PC-9 (cell line): ENCODE measurements at places on chromosomes 4 and X. TPM values are rescaled to one million over a fixed set of nuclear protein-coding genes. Genes with fewer than 3 reads are reported as not detected.

GRCh38 chrX:118216087-118216486, 99.5 kb upstream of the KLHL13 start:
- DNase-seq = peak; percentile 56

DNA sequence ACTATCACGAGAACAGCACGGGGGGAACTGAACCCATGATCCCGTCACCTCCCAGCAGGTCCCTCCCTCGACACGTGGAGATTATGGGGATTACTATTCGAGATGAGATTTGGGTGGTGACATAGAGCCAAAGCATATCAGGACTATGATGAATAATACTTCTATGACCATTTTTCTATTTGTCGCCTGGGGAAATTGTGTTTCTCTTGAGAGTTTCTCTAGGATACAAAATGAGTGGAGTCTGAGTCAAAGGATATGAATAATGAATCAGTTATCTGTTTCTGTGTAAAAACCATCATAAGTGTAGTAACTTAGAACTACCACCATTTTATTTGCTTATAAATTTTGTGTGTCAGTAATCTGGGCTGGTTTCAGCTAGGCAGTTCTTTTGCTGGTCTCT, 533.0 kb upstream of the ARX start:
- no peak for DNase-seq

DNA sequence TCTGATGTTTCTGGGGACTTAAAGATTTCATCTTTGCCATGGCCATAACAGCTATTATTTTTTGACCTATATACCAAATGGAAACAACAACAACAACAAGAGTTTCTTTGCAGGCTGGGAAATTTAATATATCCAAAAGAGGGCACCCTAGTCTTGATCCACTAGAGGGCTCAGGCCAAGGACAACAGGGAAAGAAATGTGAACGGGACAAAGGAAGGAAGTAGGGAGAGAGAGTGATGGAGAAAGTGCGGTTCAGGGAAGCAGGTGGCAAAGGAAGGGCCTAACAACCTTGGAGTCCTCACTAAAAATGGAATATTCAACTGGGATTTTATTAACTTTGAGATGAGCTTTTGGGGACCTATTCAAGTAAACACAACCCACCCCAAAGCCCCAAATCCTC, 67.8 kb upstream of the SCML1 start:
- no peak for DNase-seq

DNA sequence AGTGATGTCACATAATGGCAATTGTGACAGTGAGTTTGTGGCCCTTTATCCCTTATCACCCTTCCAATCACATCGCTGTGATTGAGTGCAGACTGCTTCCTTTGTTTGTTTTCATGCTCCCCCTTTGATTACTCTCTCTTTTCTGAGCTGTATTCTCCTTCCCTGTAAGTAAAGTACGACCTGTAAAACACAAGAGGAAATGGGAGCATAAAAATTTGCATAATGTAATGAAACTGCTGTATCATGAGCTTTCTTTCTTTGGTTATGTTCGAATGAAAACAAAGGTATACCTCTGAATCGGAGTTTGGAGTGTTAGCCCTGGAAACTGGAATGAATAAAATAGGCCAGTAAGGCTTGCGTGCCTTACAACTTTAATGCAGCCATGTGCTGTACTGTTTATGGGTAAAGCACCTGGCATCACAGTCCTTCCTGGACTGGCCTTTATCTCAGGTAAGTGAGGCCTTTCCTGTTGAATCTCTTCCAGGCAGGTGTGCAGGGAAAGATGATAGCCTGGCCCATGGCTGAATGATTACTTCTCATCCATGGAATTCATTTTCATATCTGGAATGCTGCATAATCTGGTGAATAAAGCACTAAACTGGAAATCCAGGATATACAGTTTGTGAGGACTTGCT, 26.6 kb upstream of the HS3ST1 start:
- DNase-seq = no peak

Gene BEX1
- total RNA-seq = not detected in 2 replicates

Gene CPLX1
- 2.2 and 3.9 TPM in 2 replicates for total RNA-seq
